ENCODE measurements at places on chromosomes 4 and X.

DNA sequence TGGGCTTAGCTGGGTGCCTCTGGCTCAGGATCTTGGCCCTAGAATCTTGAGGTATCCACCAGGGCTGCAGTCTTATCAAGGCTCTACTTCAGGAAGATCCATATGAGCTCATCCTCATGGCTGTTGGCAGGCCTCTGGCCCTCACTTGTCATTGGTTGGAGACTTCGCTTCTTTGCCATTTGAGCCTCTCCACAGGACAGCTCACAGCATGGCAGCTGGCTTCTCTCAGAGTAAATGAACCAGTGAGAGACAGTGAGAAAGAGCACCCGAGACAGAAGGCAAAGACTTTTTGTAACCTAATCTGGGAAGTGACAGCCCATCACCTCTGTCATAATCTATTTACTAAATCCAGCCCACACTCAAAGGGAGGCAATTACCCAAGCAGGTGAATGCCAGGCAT lies 236.8 kb downstream of the GPAT3 start:
- DNase-seq: no peak

DNA sequence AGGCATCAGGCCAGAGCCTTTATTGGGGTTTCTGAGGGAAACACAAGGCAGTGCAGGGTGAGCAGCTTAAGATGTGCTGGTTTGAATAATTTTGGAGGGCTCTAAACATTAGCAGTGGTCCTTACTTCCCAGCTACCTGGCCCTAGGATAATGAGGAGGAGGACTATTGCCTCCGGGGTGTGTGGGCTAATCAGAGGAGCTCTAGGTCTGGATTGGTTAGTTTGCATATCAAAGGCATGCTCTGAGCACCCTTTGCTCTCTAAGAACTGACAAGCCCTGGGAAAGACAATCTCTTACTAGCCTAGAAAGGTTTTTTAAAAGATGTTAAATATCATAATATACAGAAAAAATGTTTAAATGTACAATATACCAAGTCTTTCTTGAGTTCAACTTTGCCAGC lies 58.4 kb downstream of the RXFP1 start:
- DNase-seq: no peak

DNA sequence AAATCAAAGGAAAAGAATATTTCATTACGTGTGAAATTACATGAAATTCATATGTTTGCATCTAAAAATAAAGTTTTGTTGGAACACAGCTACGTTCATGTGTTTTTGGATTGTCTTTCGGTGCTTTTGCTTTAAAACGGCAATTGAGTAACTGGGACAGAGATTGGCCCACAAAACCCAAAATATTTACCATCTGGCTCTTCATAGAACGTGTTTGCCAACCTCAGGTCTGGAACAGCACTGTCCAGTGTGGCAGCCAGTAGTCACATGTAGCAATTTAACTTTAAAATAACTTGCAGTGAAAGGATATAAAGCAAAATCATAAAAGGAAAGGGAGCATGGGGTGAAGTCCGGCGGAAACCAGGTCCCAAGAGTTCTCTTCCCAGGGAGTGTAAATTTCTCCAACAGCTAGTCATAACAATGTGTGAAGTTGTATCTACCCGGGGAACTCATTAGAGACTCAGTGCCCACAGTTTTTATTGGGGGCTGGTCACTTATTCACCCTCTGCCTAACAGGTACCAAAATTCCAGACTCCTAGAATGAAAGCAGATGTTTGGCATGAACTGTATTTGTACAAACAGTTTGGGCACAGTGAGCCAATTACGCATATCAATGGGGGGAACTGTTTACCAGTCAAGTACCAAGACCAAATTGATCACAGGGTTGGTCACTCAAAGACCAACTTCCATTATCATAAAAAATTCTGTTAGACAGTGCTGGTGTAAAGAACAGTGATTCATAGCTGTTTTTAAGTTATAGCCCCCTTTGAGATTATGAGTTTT lies 10.3 kb downstream of the OCIAD1 start:
- no peak for DNase-seq

DNA sequence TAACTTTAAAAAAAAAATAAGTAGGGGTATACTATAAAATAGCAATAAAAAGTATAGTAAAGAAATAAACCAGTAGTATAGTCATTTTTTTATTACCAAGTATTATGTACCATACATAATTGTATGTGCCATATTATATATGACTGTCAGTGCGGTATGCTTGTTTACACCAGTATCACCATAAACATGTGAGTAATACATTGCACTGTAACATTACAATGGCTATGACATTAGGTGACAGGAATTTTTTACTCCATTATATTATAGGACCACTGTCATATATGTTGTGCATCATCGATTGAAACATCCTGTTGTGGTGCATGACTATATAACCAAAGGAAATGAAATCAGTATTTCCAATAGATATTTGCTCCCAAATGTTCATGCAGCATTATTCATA lies 176.9 kb upstream of the ARHGAP24 start:
- DNase-seq: no peak

DNA sequence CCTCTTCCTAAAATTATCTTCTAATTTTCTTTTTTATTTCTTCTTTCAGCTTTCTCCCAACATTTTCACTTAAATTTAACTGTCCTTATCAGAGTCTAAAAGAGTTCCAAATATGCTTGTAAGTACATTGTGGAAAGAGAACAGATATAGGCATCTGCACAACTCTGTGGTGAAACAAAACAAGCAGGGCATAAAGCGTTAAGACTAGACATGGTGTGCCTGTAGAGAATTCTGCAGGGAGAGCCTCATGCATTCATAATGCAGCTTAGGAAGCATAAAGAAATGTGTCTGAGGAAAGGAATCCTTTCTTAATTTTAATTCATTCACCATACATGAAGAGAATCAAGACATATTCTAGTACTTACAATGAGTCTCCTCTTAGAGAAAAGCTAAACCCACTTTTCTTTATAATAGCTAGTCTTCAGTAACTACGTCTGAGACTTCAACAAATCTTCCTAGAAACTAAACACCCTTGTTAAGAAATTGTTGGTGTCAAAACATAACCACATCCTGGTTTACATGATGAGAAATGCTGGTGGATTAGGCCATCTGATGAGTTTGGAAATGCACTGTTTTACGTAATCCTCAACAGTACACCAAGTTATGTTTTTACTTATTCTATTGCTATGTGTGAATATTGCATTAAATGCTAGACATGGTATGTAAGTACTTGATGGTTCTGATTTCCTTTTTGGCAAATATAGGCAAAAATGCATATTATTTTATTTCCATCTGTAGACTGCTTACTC lies 307.8 kb upstream of the GIMD1 start:
- DNase-seq: no peak

DNA sequence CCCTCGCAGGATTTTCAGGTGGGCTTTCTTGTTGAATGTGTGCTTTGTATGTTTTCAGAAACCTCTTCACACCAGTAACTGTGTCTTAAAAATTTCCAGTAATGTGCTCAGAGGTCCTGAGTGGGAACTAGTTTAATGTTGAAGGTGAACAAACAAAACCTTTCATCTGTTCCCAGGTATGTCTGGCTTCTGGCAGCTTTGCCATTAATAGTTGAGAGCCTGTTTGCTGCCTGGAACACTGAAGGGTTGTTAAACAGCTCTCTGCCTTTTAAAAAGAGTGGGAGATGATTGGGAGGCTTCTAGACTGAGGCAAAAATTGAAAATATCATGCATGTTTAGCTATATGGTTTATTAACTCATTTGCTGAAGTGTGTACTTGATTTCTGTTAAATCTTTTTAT lies 161.2 kb upstream of the AGTR2 start:
- DNase-seq: no peak

DNA sequence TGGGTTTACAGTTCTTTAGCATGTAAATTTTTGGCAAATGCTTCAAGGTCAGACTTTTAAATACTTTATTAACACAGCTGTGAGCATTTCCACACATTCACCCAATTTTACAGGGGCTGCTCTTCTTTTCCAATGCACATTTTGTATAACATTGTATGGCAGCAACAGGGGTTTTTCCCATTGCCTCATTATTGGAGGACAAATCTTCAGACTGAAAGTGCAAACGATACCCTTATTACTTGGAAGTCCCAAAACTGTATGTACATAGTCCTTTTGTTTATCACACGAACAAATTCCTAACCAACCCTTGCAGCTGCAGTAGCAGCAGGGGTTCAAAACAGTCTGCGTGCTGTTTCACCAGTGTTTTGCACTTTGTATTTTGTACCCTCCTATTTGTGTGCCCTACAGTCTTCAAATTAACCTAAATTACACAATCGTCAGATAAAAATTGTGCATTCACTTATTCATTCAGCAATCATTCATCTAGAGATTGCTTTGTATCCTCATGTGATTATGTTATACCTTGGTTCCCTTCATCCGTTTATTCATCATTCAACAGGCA lies 330.7 kb upstream of the RASGEF1B start:
- DNase-seq: no peak

- DNase-seq: no peak
Observed at GRCh38 chr4:3207531-3208037, 41.4 kb upstream of the MSANTD1 start.

DNA sequence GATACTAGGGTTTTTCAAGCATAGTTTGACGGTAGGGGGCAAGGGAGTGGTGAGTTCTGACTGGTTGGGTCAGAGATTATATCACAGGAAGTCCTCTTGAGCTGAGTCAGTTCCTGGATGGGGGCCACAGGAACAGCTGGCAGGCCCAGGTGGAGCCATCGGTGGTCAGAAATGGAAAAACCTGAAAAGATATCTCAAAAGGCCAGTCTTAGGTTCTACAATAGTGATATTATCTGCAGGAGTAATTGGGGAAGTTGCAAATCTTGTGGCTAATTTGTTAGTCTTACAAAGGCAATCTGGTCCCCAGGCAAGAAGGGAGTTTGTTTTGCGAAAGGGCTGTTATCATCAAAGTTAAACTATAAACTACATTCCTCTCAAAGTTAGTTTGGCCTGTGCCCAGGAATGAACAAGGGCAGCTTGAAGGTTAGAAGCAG lies 159.3 kb downstream of the PTCHD1 start:
- DNase-seq: no peak
